IMR-90 (cell line): ENCODE measurements at places on chromosomes 3 and 15. TPM values are rescaled to one million over a fixed set of nuclear protein-coding genes. Genes with fewer than 3 reads are reported as not detected.
A peak's percentile ranks its signal among the peaks of the same experiment; 100 is the strongest.

TTC23 gene
- 28.3 and 29.8 TPM in 2 replicates for total RNA-seq

GRCh38 chr3:179949412-179949811 lies 87.3 kb downstream of the PEX5L start:
- no peak for DNase-seq
- no peaks in the 10 kb centered on the region for H3K4me1 ChIP-seq
- no peaks in the 10 kb centered on the region for H3K36me3 ChIP-seq

DNA sequence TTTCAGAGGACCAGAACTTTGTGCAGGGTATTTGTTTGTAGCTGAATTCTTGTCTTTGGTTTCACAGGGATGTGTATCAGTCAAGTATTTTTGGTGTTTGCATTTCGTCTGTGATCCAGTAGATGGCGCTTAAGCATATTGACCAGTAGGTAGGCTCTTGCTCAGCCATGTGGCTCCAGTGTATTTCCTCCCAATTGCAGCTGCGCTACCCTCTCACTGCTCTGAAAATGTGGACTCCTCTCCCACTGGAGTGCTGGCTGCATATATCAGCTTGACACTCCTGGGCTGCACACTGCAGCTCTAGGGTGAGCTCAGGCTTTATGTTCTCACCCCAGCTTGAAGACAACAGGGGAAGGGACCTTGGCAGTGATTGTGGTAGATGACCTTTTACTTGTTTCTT lies 1264.3 kb upstream of the ALCAM start:
- no peaks in the 10 kb centered on the region for H3K27me3 ChIP-seq
- DNase-seq, result peak; percentile 55
- H3K36me3 ChIP-seq, result no peaks in the 10 kb centered on the region

DCBLD2 gene
- 196 and 275 TPM in 2 replicates for total RNA-seq

DNA sequence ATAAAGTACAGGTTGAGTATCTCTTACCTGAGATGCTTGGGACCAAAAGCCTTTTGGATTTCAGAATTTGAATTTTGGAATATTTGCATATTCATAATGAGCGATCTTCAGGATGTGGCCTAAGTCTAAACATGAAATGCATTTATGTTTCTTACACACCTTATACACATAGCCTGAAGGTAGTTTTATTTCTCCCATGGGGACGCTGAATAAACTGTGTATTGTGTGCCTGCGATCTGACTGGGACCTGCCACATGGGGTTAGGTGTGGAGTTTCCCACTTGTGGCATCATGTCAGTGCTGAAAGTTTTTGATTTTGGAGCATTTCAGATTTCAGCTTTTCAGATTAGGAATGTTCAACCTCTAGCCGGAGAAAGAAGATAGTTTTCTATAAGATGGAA lies 35.5 kb downstream of the UBE2E2 start:
- H3K27ac ChIP-seq, result no peak overlapping the region
- H3K36me3 ChIP-seq, result no peaks in the 10 kb centered on the region
- H3K4me1 ChIP-seq, result 0 out of 2 replicates have a peak, but pooled peaks cover 3% of the 10 kb centered on the region
- H3K27me3 ChIP-seq, result no peaks in the 10 kb centered on the region
- DNase-seq, result no peak
